ENCODE measurements at places on chromosomes 6 and 20. TPM values are rescaled to one million over a fixed set of nuclear protein-coding genes. Genes with fewer than 3 reads are reported as not detected.
A peak's percentile ranks its signal among the peaks of the same experiment; 100 is the strongest.

- DNase-seq = no peak
These were observed 289.8 kb upstream of the PREP start for GRCh38 chr6:105692613-105693215.

GRCh38 chr6:119602215-119603178 is 252.9 kb upstream of the MAN1A1 start:
- DNase-seq = no peak

- no peak for DNase-seq
These were observed 393.5 kb downstream of the NKAIN2 start for GRCh38 chr6:124197148-124197547.

GRCh38 chr6:159952289-159953005 is 16.4 kb upstream of the IGF2R start:
- no peak for DNase-seq

GRCh38 chr6:37674161-37674560 is 23.5 kb downstream of the MDGA1 start:
- DNase-seq = no peak

GRCh38 chr20:4937407-4938319 is 63.6 kb downstream of the SLC23A2 start:
- no peak for DNase-seq

DNA sequence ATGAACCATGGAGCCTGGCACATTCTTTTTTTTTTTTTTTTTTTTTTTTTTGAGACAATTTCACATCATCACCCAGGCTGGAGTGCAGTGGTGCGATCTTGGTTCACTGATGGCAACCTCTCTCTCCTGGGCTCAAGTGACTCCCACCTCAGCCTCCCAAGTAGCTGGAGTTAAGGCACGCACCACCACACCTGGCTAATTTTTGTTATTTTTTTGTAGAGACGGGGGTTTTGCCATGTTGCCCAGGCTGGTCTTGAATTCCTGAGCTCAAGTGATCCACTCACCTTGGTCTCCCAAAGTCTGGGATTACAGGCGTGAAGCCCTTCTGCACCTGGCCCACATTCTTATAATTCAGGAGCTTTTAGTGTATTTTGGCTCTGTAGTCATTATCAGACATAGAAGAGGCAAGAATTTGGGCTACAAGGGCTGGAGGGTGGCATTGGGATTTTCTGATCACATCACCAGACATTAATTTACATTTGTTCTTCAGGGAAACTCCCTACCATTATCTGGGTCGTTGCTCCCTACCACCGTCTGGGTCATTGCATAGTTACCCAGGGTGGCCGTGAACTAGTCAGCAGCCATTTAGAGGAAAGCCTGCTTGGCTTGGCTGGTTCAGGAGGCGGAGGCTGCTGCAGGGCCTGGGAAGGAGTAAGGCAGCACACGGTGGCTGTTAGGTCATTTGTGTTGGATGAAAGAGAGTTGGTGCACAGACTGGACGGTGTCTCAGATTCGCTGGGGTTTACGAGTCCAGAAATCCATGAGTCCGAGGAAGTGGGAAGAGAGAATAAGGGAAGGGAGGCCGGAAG is 17.6 kb downstream of the ARID1B start:
- DNase-seq = no peak

- no peak for DNase-seq
These were observed 16.7 kb upstream of the SGK2 start for GRCh38 chr20:43542161-43542560.

DNA sequence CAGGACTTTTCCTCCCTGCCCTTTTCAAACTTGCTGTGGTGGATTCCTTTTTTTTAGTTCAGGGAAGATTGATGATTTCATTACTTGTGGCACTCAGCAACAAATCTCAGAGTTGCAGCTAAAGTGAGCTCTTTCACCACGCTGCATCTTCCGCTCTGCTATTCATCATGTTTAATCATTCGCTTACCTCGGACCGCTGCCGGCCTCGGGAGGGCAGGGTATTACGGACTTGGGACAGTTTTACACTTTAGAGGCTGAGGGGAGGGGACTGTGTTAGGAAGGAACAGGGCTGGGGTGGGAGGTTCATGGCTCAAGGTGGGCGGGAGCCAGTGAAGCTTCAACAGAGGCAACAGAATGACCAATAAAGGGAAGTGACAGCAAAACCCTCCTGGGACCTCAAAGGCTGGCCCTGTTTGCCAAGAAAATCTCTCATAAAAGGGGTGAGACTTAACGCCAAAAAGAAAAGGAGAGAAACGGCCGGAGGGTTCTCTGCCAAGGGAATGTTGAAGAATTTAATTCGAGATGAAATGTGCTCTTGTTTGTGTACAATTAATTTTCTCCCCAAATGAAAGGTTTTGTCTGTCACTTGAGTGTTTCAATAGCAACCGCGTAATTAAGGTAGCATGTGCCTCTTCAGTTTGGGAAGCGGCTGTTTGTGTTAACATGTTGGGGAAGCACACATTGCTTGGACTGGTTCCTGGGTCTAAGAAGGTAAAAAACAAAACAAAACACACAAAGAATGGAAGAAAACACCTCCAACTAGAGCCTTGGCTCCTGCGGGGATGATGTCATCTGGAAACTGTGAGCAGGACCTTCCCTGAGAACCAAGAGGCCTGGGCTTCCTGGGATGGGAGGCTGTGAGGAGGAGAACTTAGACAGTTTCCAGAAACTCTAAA is 72.5 kb upstream of the SULF2 start:
- DNase-seq = no peak

- DNase-seq = no peak
These were observed 50.8 kb upstream of the NRN1 start for GRCh38 chr6:6057442-6058053.

GRCh38 chr20:432677-433299 is 24.7 kb downstream of the RBCK1 start:
- DNase-seq = no peak

GRCh38 chr6:165060720-165061119 is 248.7 kb downstream of the C6orf118 start:
- no peak for DNase-seq

GRCh38 chr6:2109796-2110195 is 135.6 kb downstream of the GMDS start:
- no peak for DNase-seq

DNA sequence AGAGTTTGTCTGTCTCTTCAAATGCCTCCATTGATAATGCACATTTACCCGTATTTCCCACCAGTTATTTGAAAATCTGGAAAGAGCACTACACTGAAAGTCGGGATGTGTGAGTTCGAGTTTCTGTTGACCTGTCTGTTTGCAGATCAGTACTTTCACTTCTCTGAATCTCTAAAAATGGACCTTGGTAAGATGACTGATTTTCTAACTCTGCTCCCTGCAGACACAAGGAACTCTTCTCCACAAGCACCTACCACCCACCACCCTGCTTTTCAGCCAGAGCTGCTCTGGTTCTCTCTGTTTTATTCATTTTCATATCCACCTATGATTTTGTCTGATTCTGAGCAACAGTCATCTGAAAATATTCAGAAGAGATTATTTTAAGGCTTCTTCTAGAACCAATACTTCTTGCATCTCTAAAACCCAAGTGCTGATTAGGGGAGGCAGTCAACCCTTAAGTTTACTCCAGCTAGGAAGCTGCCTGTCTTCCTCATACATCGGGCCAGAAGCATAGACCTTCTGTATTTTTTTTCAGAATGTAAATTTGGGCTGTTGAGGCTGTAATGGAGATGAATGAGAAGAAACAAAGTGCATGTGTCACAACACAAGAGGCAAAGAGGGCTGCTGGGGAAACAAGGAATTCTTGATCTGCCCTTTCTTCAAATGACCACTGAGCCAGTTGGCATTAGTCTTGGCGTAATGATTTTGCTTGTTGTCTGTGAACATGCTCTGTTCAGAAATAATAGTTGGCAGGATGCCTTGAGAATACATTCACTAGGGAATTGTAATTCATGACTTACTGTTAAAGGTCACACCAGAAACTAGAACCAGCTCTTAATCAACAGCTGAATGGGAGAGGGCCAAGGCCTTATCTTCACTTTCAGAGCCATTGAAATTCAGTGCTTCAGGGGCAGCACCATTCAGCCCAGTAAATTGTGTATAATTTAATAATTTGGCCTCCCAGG is 85.4 kb upstream of the MYLIP start:
- no peak for DNase-seq

- no peak for DNase-seq
These were observed 612.3 kb upstream of the ZNF337 start for GRCh38 chr20:26308961-26309360.

- no peak for DNase-seq
These were observed 267.1 kb upstream of the SGK1 start for GRCh38 chr6:134584847-134585516.

- DNase-seq = no peak
These were observed 73.6 kb upstream of the BHLHE23 start for GRCh38 chr20:63080411-63080810.

DNA sequence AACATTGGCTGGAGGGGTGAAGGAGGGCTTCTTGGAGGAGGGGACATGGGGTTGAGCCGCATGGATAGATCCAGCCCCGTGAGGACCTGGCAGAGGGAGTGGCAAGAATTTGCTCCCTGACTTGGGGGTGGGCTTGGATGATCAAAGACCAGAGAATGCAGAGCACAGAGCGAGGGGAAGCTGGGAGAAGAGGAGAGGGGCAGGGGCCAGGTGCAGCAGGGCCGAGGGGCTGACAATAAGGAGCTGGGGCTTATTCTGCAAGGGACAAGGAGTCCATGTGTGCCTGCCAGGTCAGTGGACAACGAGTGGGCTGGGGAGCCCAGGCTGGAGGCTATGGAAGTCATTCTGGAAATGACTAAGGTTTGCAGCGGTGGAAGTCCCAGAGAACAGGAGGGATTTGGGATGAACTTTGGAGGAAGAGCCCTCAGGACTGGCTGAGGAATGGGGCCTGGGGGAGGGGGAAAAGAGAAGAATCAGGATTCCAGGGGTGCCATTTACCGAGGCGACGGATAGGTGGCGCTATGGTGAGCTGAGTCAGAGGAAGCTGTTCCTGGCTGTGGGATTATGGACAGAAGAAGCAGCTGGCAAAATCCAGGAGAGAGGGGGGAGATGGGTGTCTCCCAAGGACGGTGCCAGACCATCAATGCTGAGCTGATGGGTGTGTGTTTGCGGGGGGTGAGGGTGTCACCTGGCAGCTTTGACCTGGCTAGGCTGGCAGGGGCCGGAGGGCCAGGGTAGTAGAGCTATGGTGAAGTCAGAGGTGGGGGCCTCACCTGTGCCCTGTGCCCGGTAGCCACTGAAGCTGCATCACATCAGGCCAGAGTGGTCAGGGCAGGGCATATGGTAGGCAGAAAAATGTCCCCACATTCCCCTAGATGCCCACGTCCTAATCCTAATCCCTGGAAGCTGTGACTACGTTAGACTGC is 7.8 kb downstream of the KCNG1 start:
- peak; percentile 43 for DNase-seq

- DNase-seq = no peak
These were observed 59.5 kb downstream of the RAMACL start for GRCh38 chr6:166526937-166527336.

Gene IER3
- total RNA-seq = 62.7 TPM

Gene SYCP2L
- 0.37 TPM for total RNA-seq

Gene PLEKHG1
- total RNA-seq = 5.1 TPM

Gene THBD
- total RNA-seq = not detected

Gene SLC16A10
- total RNA-seq = 4.8 TPM

Gene SMIM26
- total RNA-seq = 52.6 TPM

Gene DPPA5
- not detected for total RNA-seq

Gene ISM1
- total RNA-seq = 0.23 TPM
